ENCODE measurements at places on chromosomes 7 and 10. TPM values are rescaled to one million over a fixed set of nuclear protein-coding genes. Genes with fewer than 3 reads are reported as not detected.

DNA sequence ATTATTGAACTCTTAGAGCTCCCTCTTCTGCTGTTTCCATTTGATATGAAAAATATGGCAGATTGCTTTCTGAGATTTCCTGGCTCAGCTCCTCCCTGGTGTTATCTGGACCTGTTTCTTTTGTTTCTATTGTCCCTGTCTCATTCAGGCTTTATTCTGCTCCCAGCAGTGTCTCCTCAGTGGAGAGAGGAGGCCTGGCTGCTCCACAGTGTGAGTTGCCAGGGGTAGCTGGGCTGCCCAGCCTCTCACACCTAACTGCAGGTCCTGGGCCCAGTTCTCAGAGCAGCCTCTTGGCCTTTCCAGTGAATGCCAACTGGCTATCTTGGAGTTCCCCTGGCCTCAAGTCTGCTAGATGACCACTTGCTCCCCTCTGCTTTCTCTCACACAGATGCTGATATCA lies 127.0 kb downstream of the VPS41 start:
- H3K36me3 ChIP-seq = no peaks in the 10 kb centered on the region
- H3K27ac ChIP-seq = no peak overlapping the region
- no peak for DNase-seq
- H3K4me1 ChIP-seq = no peaks in the 10 kb centered on the region
- H3K4me3 ChIP-seq = no peak overlapping the region

Gene ADAM8
- total RNA-seq = 21.8 TPM

Gene CCDC3
- total RNA-seq = not detected

DNA sequence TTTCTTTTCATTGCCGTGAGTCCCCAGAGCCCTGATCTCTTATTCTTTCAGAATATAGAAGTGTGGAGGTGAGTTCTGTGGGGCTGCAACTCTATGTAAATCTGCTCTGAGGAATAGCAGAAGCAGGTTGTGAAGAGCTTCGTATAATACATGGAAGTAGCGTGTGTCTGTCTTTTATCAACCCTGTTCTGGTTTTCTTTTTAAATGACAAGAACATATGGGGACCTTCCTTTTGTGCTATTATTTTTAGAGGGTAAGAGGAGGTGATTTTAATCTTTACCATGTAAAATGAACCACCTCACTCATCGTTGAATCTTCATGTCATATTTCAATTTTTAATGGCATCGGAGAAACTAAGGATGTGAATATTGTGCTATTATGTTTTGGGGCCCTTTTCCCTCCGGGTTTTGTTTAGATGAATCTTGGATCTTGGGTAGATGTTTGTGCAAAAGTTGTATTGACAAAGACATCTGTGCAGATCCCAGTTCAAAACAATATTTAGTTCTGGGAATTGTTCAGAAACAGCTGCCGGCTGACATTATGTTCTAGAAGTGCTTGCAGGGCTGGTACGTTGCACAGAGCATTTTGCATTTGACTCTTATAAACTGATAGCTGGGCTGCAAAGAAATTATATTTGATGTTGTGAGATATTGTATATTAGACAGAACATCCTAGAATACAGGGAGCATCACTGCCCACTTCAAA lies 46.7 kb downstream of the PLXDC2 start:
- H3K4me1 ChIP-seq = no peaks in the 10 kb centered on the region
- H3K27ac ChIP-seq = no peak overlapping the region
- H3K27me3 ChIP-seq = no peaks in the 10 kb centered on the region
- H3K4me3 ChIP-seq = no peak overlapping the region
- DNase-seq = no peak
- no peaks in the 10 kb centered on the region for H3K36me3 ChIP-seq

DNA sequence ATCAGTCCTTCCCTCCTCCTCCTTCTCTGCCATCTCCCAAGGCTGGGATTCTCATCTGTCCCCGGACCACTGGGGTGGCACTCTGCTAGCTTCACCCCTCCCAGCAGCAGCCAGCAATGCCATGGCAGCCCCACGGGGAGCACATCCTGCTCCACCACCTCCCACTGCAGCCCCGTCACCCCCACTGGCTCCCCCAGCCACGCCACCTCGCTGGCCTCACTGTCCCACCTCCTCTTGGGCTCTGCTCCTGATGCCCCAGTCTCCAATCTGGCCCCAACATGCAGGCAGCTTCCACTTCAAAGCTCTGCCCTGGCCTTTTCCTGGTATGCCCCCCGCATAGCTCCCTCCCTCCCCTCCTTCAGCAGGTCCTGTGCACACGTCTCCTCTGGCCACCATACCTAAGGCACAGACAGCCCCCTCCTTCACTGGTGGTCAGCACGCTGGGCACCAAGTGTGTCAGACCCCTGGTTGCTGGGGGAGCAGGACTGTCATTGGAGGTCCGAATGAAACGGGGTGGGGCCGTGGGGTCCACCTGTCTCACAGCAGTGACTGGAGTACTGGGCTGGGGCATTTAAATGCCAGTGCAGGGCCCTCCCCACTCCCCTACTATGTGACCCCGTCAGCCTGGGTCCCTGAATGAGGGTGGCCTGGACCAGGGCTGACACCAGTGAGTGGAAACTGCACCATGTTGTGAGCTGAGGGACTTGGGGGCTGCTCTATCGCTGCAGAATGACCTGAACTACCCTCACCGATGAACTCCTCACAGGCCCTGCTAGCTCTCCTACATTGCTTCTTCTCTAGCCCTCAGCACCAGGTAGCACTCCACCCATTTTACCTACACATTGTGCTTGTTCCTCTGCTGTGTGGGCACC lies 38.7 kb downstream of the RASGEF1A start:
- H3K4me1 ChIP-seq = no peaks in the 10 kb centered on the region
- no peaks in the 10 kb centered on the region for H3K27me3 ChIP-seq
- H3K27ac ChIP-seq = no peak overlapping the region
- peak; percentile 2 for DNase-seq

DNA sequence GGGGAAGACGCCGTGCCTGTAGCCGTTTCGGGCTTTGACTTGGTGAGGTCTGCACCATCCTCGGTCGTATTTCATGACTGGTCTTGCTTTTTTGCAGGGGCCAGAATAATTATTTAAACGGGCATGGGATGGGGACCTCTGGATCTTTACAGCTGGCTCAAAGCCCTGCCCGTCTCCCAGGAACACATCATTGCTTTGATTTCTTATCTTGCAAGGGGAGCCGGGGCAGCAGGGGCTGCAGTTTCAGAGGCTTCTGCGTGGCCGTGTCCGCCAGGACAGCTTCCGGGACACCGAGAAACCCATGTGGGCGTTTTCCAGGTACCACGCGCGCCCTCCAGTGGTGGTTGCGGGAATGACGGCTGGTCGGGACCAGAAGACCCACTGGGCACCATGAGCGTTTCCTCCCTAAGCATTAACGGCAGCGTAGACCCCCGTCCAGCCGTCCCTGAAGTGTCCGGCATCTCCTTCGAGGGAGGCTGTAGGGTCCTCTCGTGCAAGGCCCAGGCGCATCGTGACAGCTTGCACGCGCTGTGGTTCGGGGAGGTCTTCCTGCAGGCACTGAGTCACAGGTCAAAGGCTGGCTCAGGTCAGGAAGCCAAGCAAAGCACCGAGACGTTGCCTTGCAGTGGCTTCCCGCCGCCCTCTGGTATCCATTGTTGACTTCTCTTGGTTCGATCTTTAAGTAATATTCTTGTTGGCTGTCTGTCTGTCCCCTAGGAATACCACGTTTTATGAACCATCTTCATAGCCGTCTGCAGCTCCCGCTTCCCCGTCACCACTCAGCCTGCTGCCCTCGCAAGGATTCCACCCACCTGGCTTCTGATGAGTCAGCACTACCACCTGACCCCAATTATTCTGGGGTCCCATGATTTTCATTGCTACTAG lies 16.2 kb upstream of the ZFAND2A start:
- no peak overlapping the region for H3K27ac ChIP-seq
- DNase-seq = peak; percentile 54
- H3K36me3 ChIP-seq = no peaks in the 10 kb centered on the region

DNA sequence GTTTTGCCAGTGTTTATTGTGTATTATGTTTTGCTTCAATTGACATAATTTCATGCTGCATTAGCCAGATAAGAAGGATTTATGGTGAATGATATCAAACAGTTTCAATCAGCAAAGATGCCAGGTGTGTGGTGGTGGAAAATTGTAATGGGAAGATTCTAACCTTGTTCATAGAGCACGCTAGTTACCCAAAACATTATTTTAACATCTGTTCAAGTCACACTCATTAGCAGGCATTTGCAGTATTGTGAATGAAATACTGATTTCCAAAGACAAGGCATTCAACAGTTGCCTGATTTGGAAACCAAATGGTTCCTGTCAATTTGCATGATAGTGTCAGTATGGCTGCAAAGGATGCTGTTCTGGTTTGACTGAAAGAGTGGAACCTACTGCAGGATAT lies 129.7 kb downstream of the EPC1 start:
- no peak overlapping the region for H3K4me3 ChIP-seq
- H3K36me3 ChIP-seq = no peaks in the 10 kb centered on the region
- no peak for DNase-seq
- no peaks in the 10 kb centered on the region for H3K4me1 ChIP-seq

GRCh38 chr10:79053481-79054202 lies 15.1 kb upstream of the ZMIZ1 start:
- no peaks in the 10 kb centered on the region for H3K36me3 ChIP-seq
- H3K27ac ChIP-seq = no peak overlapping the region
- H3K4me1 ChIP-seq = peaks cover 19% of the 10 kb centered on the region
- no peaks in the 10 kb centered on the region for H3K27me3 ChIP-seq

Gene CYP2C19
- total RNA-seq = not detected

- no peaks in the 10 kb centered on the region for H3K36me3 ChIP-seq
- peaks cover 7% of the 10 kb centered on the region for H3K27me3 ChIP-seq
- no peak overlapping the region for H3K4me3 ChIP-seq
- H3K27ac ChIP-seq = no peak overlapping the region
These were observed 9.1 kb upstream of the PAX2 start for GRCh38 chr10:100736144-100736808.

DNA sequence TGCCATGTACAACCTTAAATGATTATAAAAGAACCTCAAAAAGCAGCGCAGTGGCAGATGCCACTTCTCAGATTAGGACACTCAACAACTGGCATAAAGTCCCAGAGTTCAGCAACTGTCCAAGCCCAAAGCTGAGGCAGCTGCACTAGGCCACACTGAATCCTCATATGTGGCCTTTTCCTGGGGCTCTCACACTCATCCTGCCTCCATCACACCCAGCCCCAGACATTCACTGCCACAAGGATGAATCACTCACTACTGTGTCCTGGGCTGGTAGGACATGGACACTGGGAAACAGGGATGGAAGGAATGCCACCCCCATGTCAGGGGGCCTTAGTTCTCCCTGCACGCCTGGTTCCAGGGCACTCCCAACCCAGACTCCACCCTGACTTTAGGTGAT lies 547.7 kb downstream of the TNS3 start:
- no peak overlapping the region for H3K4me3 ChIP-seq
- DNase-seq = no peak
- no peak overlapping the region for H3K27ac ChIP-seq
- H3K27me3 ChIP-seq = no peaks in the 10 kb centered on the region
- no peaks in the 10 kb centered on the region for H3K36me3 ChIP-seq

DNA sequence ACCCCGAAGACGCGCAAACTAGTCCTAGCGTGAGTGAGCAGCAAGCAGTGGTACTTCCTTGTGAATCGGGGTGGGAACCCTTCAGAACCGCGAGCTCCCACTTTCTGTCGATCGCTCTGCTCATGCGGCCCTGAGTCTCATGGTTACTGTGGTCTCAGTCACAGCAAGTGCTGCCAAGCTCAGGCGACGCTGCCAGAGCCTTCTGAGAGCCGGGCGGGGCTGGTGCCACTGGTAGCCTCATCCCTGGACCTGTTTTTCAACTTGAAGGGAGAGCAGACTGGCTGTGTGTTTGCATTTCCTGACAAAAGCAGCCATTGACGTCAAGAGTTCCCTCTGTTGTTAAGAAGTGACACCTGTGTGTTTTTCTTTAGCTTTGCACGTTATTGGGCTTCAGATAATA lies 32.9 kb upstream of the BHLHA15 start:
- no peaks in the 10 kb centered on the region for H3K4me1 ChIP-seq
- no peaks in the 10 kb centered on the region for H3K36me3 ChIP-seq
- H3K4me3 ChIP-seq = no peak overlapping the region

- H3K4me3 ChIP-seq = no peak overlapping the region
- no peak overlapping the region for H3K27ac ChIP-seq
- H3K36me3 ChIP-seq = no peaks in the 10 kb centered on the region
- peaks cover 9% of the 10 kb centered on the region for H3K27me3 ChIP-seq
- no peak for DNase-seq
- H3K4me1 ChIP-seq = no peaks in the 10 kb centered on the region
These were observed 2.3 kb upstream of the COL1A2 start for GRCh38 chr7:94392393-94392786.
